ENCODE measurements at places on chromosomes 3 and 15.

GRCh38 chr3:32175607-32176197, 62.8 kb upstream of the CMTM8 start:
- peak; percentile 40 for DNase-seq

- no peak for DNase-seq
Measured at GRCh38 chr3:12893247-12893646, 51.9 kb upstream of the RPL32 start.

DNA sequence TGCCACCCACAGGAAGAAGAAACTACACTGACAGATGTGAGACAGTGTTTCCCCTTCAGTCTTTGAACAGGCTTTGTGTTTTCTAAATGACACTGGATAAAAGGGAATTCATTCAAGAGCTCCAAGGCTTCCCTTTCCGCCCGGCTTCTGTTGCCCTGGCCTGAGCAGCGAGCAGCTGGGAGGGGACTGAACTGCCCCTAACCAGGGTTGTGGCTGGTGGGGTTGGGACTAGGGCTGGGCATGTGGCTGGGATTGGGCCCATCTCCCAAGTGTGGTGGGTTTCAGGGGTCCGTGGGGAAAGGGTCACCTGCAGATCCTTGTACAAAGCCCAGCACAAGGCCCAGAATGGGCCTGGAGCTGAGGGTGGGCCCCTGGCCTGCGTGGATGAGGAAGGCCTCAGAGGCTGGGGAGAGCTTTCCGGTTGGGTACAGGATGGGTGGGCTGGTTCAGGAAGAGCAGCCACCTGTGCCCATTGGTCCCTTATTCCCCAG, 10.4 kb downstream of the VILL start:
- no peak for DNase-seq

DNA sequence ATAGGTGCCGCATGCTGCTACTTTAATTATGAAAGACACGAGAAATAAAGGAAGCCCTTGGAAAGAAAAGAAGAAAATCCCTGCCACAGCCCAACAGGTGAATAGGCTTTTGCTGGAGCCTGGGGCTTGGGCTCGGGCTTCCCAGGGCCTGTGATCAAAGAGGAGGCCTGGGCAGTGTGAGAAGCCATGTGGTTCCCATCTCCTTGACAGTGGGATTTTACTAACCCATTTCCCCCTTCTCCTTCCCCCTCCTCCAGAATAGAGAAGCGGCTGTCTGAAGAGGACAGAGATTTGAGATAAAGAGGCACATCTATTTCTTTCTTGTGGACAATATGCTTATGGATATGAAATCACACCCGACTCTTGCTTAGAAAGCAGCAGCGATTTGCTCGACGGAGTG, 369.1 kb downstream of the MCTP2 start:
- no peak for DNase-seq

GRCh38 chr15:33565094-33565493, 254.3 kb downstream of the RYR3 start:
- DNase-seq, result no peak

- DNase-seq, result no peak
Measured at GRCh38 chr15:77515613-77516012, 94.9 kb downstream of the HMG20A start.

DNA sequence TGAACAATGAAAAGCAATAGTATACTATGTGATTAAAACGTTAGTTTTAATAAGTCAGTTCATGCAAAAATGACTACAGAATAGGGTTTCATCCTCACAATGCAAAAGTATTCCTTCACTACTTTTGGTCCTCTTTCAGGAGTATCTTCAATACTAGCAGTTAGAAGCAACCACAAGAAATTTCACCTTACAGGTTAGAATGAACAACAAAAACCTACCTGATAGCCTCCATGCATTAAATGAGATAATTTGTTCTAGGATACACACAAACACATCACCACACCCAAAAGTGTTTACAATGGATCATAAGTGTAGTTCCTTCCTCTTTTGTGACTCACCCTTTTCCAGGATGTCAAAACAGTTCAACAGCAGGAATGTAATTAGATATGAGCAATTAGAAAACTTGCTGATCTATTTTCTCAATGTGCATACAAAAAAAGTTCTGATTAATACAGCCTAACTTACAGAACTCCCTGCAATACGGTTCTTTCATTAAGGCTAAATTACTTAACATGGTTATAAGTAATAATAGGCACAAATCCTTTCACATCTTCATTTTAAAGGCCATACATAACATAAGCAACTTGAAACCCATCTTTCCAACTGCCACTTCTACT, 21.6 kb downstream of the UACA start:
- DNase-seq, result no peak

DNA sequence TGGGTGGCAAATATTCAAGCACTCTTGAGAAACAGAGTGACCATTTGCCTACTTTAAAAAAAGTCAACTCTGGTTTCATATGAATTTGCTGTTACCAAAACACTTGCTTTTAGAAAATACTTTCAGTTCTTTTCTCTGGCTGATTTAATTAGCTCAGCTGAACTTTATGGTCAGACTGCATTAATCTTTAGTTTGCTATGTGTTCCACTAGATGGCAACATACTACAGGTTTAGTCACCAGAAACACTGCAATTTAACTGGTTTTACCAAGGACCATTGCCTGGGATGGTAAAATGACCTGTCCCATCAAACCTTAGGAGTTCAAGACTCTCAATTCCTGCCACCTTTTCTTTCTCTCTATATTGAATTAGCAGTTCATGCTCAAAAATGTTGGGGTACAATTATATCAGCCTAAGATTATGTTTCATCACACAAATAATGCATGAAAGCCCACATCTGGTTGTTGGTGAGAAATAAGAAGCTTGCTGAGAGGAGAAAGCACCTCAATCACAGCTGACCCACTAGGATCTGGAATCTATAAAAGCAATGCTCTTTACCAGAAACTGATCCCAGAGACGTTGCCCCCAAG, 14.2 kb downstream of the EIF4E3 start:
- peak; percentile 53 for DNase-seq

DNA sequence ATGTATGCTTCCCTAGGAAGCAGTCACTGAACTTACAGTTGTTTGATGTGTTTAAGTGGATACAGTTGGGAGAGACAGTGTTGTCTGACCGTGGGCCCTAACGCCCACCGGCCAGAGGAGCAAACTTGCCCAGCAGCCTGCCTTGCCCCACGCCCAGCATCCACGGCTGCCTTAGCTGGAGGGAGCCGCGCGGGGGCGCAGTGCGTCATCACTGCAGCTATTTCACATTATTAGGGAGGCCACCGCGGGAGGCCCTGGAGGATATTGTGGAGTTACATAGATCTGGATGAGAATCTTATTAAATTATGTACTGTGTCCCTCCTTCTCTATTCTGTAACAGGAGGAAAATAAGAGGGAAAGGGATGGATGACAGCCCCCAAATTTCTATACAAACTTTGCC, 267.2 kb downstream of the GABRG3 start:
- DNase-seq, result no peak

- DNase-seq, result no peak
Measured at GRCh38 chr3:133884054-133884886, 11.4 kb downstream of the RAB6B start.

DNA sequence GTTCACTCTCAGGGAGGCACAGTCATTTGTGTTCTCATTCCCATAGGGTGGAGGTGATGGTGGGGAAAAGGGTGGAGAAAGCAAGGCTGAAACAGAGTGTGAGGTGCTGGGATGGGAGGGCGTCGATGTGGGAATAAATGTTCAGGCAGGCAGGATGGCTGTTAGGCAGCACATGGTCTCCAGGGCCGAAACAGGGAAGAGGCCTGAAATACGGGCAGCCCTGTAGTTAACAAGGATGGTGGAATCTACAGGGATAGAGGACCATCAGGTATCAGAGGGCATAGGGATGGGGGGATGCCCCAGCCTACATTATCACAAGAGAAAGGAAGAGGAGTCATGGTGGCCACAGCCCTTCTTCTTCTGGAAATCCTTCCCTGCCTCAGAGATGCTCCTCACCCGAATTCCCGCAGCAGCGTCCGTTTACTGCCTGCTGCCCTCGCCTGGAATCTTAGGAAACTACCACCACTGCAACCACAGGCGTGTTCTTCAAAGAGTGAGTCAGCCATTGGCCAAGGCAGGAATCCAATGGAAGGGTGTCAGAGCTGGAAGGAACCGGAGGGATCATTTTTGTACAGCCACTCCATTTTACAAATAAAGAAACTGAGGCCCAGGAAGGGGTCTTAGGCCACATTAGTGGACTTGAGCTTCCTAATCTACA, 49.7 kb upstream of the POMGNT2 start:
- DNase-seq, result peak; percentile 73

Data from hepatic stellate cell (primary cell).